ENCODE measurements at places on chromosomes 11 and 22.

- DNase-seq, result no peak
Observed at GRCh38 chr11:66987158-66987620, 12.1 kb downstream of the C11orf86 start.

DNA sequence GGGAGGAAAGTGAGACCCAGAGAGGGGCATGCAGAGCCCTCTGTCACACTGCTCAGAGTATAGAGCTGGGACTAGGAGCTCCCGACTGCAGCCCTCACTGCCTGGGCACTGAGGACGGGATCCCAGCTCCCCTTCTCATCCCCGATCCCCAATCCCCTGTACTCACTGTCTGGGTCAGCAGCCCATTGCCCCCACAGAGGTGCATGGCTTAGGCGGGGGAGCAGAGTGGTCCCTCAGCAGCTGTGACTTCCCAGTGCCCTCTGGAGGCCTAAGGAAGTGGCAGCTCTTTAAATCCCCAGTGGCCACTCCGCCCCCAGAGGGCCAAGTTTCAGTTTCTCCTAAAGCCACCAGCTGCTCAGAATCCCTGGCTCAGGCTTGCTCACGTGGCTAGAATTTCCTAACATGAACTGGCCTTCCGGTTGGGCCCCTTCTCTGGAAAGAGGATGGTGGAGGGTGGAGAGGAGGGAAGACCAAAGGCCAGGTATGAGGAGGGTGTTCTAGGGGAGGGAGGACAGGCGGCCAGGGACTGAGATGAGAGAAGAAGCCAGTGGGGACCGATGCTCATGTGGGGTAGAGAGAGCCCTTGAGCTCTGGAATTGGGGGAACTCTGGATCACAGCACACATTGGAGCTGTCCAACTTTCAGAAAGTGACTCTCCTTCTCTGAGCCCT, at the start of gene BATF2:
Gene BATF2, minus strand, starts transcription at position 262 of the 671 bp plus-strand sequence. Its CDS starts 57 bp downstream, at position 205.
- DNase-seq, result peak; percentile 56

DNA sequence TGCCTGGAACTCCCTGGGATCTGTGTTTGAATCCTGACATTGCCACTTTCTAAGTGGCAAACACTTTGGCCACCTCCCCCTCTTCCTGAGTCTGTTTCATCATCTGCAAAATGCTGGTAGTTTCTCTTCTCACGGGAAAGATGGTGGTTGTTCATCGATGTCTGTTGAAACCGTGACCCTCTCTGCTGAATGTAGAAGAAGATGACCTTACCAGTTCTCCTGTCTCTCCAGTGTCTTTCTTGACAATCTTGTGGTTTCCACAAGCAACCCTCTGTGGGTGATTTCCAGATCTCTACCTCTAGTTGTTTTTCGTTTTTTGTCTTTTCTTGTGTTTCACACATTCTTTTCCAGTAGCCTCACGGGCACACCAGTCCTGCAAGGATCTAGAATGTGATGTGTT, 27.5 kb downstream of the ZBTB16 start:
- DNase-seq, result no peak

GRCh38 chr11:47595967-47596366, 1.8 kb upstream of the C1QTNF4 start:
- no peak for DNase-seq

- DNase-seq, result no peak
Observed at GRCh38 chr11:102608699-102609098, 16.4 kb downstream of the MMP20 start.

DNA sequence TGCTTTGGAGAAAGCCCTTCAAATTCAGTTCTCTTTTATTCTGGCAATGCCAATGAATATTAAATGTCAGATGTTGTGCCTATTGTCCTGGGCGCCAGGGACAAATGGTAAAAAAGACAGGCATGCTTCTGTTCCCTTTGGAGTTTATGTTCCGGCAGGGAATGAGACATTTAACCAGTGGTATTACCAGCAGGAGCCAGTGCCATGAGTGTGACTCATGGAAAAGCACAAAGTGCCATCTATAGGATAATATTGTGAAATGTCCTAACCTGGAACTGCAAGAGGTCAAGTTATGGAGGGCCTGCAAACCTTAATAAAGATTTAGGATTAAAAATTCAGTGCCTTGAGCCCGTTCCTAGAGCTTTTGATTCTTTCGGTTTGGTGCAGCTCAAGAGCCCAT, 39.5 kb downstream of the REXO2 start:
- DNase-seq, result no peak

- no peak for DNase-seq
Observed at GRCh38 chr11:15773476-15774387, 582.6 kb downstream of the SOX6 start.

GRCh38 chr11:121794671-121795141, 321.3 kb downstream of the BLID start:
- no peak for DNase-seq

DNA sequence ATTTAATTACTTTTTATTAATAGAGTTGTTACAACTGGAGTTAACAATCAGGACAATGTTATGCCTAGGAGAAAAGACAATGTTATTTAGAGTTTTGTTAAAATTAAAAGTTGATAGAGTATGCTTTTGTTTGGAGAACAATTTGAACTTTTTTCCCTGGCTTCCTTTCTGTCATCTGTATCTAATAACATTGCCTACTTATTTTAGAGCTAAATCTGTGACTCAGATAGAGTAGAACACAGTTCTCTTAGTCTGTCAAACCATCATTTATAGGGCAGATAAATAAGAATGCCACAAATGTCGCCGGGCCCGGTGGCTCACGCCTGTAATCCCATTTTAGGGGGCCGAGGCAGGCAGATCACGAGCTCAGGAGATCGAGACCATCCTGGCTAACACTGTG, 28.9 kb upstream of the YAP1 start:
- DNase-seq, result no peak

DNA sequence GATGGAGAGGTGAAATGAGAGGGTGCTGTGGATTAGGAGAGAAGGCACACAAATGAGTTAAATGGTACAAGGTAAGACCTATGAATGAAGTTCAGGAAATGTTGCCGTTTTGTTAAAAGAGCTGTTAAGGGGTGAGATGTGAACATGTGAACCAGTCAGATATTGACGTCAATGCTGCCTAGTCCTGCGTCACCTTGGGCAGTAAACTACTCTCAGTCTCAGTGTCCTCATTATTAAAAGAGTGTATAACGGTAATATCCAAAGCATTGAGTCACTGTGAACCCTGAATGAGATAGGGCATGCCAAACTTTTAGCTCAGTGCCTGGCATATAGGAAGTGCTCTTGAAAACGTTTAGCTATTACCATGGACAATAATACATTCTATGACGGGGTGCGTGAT, 32.4 kb upstream of the SORL1-AS1 start:
- DNase-seq, result no peak

DNA sequence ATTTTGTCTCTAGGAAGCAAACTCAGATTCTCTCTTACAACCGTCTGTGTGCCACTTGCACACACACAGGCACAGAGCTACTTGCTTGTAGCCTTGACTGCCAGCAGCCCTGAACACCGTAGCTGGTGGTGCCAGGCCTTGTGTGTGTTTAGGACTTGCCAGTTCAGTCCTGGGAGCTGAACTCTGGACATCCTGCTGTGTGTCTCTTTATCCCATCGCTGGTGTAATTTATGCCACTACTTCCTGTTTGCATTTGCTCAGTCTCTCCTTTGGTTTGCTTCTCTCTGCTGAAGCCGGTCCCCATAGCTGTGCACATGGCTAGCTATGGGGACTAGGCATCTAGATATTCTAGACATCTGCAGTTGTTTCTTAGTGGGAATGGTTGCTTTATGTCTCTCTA, 24.0 kb downstream of the MARK2 start:
- DNase-seq, result no peak

DNA sequence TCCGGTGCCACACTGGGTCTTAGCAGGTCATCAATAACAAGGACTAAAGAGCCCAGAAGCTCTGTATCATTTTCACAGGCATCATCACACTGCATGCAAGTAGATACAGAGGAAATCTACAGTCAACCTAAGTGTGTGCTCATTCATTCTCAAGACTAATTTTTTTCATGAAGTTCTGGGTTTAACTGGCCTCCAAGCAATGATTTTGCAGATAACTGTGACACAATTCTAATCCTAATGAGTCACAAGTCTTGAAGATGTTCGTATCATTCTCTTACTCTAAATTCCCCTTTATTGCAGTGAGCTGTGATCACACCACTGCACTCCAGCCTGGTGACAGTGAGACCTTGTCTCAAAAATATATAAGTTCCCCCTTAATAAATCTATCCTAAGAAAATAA, 2.5 kb downstream of the OR52W1 start:
- DNase-seq, result no peak

GRCh38 chr11:62560566-62561103, 13.1 kb downstream of the EEF1G start:
- peak; percentile 46 for DNase-seq

- DNase-seq, result peak; percentile 97
Observed at GRCh38 chr11:126115816-126116331, 53.2 kb upstream of the CDON start.

DNA sequence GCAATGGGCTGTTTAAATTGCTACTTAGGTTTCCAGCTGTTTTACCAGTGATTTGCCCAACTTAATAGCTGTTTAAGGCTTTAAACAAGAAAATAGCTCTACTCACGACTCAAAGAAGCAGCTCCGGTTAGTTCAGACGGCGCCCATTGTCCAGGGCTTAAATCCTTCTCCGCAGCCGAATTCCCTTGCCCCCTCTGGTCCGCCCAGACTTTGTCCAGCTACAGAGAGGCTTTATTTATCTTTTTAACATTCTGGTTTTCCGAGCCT, 20.9 kb upstream of the SCUBE1 start:
- DNase-seq, result no peak

GRCh38 chr11:134074346-134074745, 5.5 kb downstream of the JAM3 start:
- no peak for DNase-seq

- no peak for DNase-seq
Observed at GRCh38 chr11:122430490-122430889, 225.0 kb upstream of the UBASH3B start.

DNA sequence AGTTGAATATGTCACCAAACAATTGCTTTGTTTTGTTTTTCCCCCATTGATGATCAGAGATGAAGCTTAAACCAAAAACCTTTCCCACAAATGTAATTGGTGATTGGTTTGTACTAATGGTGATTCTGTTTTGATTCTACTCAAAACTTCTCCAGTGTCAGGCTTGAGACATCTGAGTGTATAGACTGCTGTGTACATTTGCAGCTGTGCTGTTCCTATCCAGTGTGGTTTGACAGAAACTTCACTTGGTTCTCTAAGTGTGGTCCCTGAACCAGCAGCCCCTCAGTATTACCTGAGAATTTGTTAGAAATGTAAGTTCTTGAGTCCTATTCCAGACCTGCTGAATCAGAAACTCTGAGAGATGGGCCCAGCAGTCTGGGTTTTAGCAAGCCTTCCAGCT, 84.8 kb downstream of the PPP6R3 start:
- DNase-seq, result no peak

GRCh38 chr11:19890308-19890707, 177.7 kb downstream of the NAV2 start:
- no peak for DNase-seq

- no peak for DNase-seq
Observed at GRCh38 chr11:9849389-9849788, 185.5 kb downstream of the SWAP70 start.

DNA sequence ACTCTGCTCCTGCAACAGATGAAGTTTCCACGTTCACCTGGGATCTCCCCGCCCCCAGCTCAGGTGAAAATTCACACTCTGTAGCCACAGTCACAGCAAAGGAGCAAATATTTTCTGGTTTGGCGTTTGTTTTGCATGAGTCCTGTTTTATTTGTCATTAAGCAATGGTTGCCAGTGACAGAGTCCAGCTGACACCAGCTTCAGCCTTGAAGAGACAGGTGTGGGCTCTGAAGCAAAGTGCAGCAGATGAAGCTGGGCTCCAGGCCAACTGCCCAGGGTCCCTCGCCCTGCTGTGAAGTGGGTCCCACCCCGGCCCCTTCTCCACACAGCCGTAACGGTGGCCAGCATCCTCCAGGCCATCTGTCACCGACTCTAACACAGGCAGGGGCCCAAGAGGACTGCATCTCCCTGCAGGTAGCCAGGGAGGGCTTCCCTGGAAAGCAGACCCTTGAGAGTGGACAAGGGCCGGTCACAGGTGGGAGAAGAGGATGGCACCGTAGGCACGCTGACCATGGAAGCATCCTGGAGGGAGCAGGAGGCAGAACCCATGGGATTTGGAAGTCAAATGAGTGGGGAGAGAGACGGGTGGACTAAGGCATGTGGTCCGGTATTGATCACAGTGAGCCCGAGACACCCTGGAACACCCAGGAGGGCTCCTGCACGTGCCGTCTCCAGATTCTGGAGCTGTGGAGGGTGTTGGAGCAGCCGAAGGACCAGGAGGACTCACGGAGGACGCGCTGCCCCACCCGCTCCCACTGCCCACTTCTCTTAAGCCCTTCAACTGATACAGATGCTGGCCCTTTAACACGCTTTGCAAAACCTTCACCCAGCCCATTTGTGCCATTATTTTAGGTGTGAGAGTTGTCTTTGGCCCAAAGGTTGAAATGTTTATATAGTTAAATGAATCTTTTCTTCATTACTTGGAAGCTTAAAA, 294.5 kb downstream of the BRD1 start:
- DNase-seq, result no peak

DNA sequence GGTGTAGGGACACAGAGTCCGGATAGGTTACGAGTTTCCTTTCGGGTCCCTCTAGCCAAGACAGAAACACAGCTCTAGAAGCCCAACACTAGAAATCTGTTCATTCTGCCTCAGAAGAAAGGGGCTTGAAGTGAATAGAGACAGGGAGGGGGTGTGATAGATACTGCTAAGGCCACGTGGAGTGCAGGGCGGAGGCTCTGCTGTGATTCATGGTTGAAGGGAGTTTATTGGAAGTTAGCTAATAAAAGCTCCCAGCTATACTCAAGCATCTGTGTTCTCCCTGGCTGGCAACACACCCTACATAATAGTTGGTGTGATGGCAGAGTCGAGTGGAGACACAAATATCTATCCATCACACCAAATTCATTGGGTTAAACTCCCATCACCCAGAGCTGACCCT, 337.4 kb downstream of the CADM1 start:
- no peak for DNase-seq

GRCh38 chr22:30187529-30188407, 58.8 kb downstream of the LIF start:
- DNase-seq, result no peak

- no peak for DNase-seq
Observed at GRCh38 chr11:44322243-44322642, 12.3 kb upstream of the ALX4 start.

DNA sequence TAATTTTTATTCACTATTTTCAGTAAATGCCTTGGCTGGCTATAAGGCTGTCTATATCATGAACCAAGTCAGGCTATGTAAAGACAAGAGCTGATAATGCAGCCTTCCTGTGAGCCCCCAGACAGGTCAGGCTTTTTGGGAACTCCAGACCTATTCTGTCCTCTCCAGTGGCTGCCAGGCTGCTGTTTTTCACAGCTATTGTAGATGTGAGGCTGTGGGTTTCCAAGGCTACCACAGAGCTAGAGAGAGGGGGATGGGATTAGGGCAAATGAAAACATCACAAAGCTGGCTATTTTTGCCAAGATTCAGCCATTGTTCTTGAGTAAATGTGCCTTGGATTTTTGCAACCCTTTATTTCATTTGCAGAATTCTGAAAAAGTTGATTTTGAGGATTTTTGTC, 55.7 kb upstream of the SORL1-AS1 start:
- DNase-seq, result no peak

GRCh38 chr22:19876314-19876940, 21.8 kb upstream of the GNB1L start:
- no peak for DNase-seq

- no peak for DNase-seq
Observed at GRCh38 chr22:46587061-46587460, 33.1 kb upstream of the GRAMD4 start.

GRCh38 chr11:62394825-62395538, 23.9 kb upstream of the SCGB1A1 start:
- peak; percentile 94 for DNase-seq

- DNase-seq, result no peak
Observed at GRCh38 chr11:33898957-33899356, 7.1 kb upstream of the LMO2 start.

GRCh38 chr11:86784241-86784681, 16.1 kb upstream of the PRSS23 start:
- no peak for DNase-seq
